Left kidney (tissue), 8 donors: ENCODE measurements at places on chromosomes 3 and 15. TPM values are rescaled to one million over a fixed set of nuclear protein-coding genes. Genes with fewer than 3 reads are reported as not detected.

The RAB6B gene
- polyA plus RNA-seq, result 15.3 TPM

The ERICH6 gene
- 1.0 TPM for polyA plus RNA-seq

The ZNF501 gene
- 14.8 TPM for polyA plus RNA-seq

The USP50 gene
- 1.5 TPM for polyA plus RNA-seq

The P2RY12 gene
- polyA plus RNA-seq, result 1.1 TPM

The SLC22A14 gene
- 1.1 TPM for polyA plus RNA-seq

The DCBLD2 gene
- polyA plus RNA-seq, result 72.8 TPM

The NTRK3 gene
- polyA plus RNA-seq, result 13.7 TPM

The IGSF10 gene
- 3.5 TPM for polyA plus RNA-seq

The CD86 gene
- polyA plus RNA-seq, result 1.3 TPM

The BSN gene
- polyA plus RNA-seq, result 1.7 TPM

The IL20RB gene
- 0.85 TPM for polyA plus RNA-seq

The EHHADH gene
- polyA plus RNA-seq, result 30.8 TPM

The ZKSCAN7 gene
- 19.4 TPM for polyA plus RNA-seq

The TGM4 gene
- polyA plus RNA-seq, result 0.18 TPM

The CNTN4 gene
- 30.1 TPM for polyA plus RNA-seq

The GPR62 gene
- polyA plus RNA-seq, result 0.48 TPM

The SEMA3F gene
- 69.8 TPM for polyA plus RNA-seq
